Hindlimb muscle (tissue), 1 donor: ENCODE measurements at places on chromosomes 7 and 10. TPM values are rescaled to one million over a fixed set of nuclear protein-coding genes. Genes with fewer than 3 reads are reported as not detected.

DNA sequence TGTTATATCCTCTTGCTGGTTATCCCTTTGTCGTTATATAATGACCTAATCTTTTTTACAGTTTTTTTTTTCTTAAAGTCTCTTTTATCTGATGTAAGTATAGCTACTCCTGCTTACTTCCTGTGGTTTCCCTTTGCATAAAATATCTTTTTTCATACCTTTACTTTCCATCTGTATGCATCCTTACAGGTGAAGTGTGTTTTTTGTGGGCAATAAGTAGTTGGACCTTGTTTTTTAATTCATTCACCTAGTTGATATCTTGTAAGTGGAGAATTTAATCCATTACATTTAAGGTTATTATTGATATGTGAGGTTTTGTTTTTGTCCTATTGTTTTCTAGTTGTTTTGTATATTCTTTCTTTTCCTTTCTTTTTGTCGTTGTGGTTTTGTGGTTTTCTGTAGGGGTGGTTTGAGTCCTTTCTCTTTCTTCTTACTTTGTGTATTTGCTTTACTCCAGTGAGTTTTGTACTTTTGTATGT, 168.6 kb downstream of the MLLT10 start:
- no peak for DNase-seq

CPA4 gene
- polyA plus RNA-seq = 1.9 TPM

- peak; percentile 44 for DNase-seq
Observed at GRCh38 chr10:97584060-97584797, at the start of gene HOGA1. TSS of gene HOGA1 (plus strand) at chr10:97584389. CDS start at chr10:97584704, 315 bp downstream.

DNA sequence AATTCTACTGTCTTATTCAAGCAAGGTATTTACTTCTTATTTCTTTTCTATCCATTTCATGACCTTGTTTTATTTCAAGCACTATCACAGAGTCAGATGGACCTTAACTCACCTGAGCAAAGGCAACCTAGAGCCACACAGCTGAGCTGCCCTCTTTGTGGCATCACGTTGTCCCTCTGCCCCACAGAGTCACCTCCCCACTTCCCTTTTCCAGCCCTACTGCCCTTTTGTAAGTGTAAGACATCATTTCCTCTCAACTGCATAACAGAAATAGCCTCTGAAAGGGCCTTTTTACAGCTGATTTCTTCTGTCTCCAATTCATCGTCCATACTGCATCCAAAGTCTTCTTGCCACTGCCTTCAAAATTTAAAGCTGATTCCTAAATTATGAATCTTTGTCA, 946.0 kb downstream of the NRG3 start:
- no peak for DNase-seq

GRCh38 chr10:75070476-75070875, 41.0 kb upstream of the SAMD8 start:
- no peak for DNase-seq

GRCh38 chr7:102459221-102459844, 5.3 kb downstream of the ALKBH4 start:
- no peak for DNase-seq

GRCh38 chr10:133123746-133124356, 36.1 kb downstream of the ADGRA1 start:
- DNase-seq = no peak

- no peak for DNase-seq
Observed at GRCh38 chr10:65751218-65751617, 1174.6 kb upstream of the LRRTM3 start.

DNA sequence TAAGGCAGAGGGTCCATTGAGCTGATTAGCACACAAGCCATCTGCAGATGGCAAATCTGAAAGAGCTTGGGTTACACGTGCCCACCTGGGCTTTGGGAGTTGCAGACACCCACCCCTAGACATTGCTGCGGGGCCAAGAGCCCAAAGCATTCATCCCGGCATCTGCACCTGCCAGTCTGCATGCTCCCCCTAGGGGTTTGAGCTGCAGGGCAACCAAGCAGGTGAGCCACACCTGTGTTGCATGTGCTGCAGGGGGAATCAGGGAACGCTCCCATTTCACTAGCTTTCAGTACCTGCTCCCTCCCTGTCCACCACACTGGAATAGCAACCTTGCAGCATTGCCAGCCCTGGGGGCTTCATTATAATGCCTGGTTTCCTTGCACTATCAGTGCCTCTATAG, 21.1 kb downstream of the C7orf33 start:
- DNase-seq = no peak

GRCh38 chr7:100680576-100681271, 7.2 kb downstream of the GNB2 start:
- no peak for DNase-seq

- no peak for DNase-seq
Observed at GRCh38 chr7:26918241-26918640, 53.9 kb upstream of the SKAP2 start.

DNA sequence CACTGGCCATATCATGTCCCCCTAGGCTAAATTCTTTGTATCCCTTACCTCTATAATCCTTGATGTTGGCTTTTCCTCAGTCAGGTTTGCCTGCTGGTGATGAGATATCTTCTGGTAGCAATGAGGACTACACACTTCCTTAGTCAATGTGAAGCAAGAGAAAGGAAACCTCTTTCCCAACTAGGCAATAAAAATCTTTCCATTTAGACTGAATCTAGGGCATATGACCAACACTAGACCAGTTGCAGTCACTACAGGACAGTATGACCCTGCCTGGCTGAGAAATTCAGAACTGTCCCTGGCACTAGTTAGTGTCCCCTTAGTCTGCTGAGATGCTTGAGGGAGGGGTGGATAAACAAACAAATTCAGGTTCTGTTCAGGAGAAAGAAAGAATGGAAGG, 142.6 kb downstream of the RNLS start:
- DNase-seq = no peak

DNA sequence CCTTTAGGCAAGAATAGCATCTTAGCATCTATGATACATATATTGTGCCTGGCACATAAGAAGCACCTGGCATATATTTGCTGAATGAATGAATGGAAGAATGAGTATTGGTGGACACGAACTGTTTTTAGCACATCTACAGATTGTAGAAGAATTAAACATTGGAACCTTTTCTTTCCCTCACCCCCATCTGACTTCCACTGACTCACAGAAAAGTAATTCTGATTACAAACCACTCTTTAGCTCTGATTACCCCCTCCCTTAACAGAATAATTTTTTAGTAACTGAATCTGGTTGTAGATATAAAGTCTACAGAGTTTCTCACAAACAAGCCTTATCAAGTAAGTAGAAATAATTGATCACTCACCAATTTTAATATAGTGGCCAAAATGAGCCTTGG, 31.9 kb downstream of the SLC26A4 start:
- DNase-seq = no peak

CCT6A gene
- polyA plus RNA-seq = 130 TPM

NPFFR1 gene
- polyA plus RNA-seq = 0.09 TPM

DNA sequence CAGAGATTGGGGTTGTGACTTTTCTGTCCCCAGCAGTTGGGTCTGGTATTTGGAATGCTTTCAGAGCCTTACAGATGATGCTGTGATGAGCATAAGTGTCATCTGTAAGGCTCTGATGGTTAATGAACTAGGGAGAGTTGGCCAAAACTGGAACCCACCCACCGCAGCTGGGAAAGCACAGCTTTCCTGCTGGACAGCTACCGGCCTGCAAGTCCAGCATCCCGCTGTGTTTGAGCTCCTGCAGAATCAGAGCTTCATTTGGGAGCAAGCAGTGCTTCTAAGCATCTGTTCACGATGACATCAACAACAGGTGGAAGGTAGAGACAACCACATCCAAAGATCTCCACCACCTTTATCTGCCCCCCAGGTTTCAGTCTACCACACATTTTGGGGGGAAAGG, 11.7 kb downstream of the UCN3 start:
- DNase-seq = no peak

AGMO gene
- polyA plus RNA-seq = 0.18 TPM

CXCL12 gene
- 201 TPM for polyA plus RNA-seq

DNA sequence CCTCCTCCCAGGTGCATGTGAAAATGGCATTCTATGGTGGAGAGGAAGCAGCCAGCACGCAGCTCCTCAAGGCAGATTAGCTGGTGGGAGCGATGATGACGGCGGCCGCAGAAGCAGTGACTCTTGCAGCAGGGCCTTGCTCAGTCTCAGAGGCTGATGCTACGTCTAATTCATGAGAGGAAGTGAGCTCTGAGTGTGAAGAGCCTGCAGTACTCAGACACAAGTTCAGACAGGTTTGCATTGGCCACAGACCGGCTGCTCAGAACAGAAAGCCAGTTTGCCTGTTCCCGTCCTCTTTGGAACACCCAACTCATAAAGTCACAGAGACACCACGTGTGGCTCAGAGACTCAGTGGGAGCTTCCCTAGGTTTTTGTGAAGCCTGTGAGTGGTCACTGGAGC, 136.5 kb downstream of the ADARB2 start:
- DNase-seq = no peak

- DNase-seq = no peak
Observed at GRCh38 chr7:14368285-14368684, 378.8 kb upstream of the ETV1 start.

GRCh38 chr7:141475679-141476078, 75.5 kb upstream of the AGK start:
- DNase-seq = no peak

GRCh38 chr7:83494683-83495082, 154.3 kb downstream of the SEMA3E start:
- DNase-seq = no peak

FAM180A gene
- polyA plus RNA-seq = not detected

DNA sequence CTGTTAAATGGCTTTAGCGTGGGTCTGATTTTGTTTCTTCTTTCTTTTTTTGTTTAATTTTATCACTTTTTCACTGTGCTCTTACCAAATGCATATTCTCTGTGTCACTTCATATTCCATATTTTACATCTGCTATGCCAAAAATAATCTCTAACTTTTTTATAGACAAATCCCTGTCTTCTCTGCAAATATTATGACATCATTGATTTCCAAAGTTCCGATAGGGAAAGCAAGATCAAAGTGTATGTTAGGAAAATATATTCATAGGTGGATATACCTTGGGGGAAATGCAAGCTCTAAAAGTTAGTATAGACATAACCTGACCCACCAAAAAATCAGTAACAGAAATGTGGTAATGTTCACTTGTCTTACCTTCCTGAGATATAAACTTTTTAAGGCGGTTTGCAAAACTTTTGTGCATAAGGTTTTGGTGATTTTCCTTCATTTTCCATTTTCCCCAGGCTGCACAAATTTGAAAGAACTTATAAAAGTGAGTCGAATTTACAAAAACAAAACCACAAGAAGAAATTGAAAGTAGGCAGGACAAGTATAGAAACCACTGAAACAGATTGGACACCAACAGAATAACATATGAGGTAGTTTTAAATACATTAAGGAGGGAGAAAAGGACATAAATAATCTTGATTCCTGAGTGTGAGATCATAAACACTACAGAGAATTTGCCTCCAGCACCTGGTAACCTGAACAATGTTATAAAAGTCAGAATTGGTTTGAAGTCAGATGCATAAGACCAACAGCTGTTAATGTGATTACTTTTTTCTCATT, 63.1 kb upstream of the TFEC start:
- DNase-seq = no peak

ARL5B gene
- 18.7 TPM for polyA plus RNA-seq

DNA sequence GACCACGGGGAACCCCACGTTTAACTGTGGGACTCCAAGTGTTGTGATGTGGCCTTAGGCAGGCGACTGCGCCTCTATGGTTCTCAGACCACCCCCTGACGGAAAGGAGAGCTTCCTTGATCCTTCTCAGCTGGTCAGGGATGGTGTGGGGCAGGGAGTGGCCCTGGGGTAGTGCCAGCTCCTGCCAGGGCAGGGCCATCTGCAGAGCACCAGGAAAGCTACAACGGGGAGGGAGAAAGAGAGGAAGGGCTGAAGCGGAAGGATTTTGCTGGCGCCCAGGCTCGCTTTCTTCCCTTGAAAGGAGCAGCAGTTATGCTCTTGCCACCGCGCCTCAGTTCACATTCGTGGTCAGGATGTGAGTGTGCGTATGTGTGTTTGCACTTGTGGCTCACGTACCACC, 74.9 kb upstream of the PCBD1 start:
- DNase-seq = no peak

DNA sequence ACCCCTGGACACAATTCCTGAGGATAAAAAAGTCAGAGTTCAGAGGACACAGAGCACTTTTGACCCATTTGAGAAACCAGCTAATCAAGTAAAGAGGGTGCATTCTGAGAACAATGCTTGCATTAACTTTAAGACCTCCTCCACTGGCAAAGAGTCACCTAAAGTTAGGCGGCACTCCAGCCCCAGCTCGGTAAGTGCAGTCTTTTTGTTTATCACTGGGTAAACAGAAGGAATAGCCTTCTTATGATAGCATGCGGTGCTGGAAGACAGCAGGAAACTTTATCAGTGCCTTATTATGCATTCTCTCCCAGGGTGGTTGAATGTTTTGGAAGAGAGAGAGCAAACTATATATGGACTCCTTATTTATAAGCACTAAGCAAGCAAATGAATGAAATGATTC, 130.5 kb downstream of the CDK14 start:
- no peak for DNase-seq

SLC18A3 gene
- not detected for polyA plus RNA-seq

LYZL1 gene
- polyA plus RNA-seq = not detected

- DNase-seq = no peak
Observed at GRCh38 chr7:119596651-119597050, 676.3 kb upstream of the KCND2 start.

EN2 gene
- 1.0 TPM for polyA plus RNA-seq

- no peak for DNase-seq
Observed at GRCh38 chr10:11189582-11190376, 172.1 kb downstream of the CELF2 start.

GRCh38 chr7:114622221-114622620, 207.6 kb downstream of the FOXP2 start:
- no peak for DNase-seq

DNA sequence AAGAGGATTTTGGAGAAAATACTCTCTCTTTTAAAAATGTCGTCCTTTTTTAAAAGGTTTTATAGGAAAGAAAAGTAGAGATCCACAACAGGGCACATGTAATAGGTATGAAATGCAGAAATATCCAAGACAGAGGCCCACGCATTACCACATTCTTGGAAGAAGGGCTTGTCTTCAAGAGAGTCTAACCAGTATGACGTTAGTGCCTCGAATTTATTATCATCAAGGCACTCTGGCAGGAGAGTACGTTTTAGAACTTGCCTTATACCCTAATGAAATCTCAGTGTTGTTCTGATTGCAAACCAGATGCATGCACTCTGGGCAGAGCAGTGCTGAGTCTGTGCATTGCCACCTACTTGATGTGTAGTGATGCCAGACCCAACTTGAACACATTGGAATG, 342.6 kb upstream of the NFE2L3 start:
- DNase-seq = no peak

DNA sequence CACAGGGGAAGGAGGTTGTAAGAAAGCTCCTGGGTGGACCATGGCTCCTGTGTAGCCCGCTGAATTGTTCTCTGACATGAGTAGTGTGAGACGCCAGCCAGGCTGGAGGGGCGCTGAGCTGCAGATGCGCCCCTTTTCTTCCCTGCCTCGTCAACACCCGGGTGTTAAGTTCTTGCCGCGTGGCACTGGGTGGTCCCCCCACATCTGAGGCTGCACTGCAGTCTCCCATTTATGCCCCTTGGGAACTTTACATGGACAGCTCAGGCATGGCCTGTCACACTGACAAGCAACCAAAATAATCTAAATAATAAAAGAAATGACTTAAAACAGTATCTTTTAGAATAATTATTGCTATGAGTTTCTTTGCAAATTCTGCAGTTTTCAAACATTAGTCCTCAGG, 34.6 kb upstream of the HSPA12A start:
- no peak for DNase-seq
